ENCODE measurements at places on chromosomes 16 and 17.
A peak's percentile ranks its signal among the peaks of the same experiment; 100 is the strongest.

DNA sequence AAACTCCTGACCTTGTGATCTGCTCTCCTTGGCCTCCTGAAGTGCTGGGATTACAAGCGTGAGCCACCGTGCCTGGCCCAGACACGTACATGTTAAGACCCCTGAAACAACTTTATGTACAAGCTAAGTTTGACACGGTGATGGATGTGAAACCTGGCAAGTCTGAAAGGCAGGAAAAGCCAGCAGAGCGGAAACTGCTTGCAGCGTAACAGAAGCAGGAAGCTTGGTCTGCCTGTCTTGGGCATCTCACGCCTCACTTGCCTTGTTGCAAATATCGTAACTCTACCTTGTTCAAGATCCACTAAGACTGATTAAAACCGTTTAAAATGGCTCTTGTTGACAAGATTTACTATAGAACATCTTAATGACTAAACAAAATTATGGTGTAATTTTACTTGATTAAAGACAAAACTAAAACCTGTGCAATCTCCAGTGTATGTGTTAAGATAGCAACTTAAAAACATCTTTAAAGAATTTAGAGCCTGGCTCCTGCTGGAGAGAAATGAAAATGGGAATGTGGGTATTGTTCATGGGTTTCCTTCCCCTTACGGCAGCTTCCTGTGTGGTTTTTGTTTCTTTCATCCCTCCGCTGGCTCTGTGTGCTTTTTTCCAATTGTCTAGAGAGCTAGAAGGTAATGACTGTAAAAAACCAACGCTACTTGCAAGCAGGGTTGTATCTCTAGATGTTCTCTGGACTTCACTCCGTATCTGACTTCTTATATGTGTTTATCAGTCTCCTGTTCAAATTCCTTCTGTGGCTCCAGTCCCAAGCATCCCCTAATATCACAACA is 477.6 kb downstream of the XYLT1 start:
- DNase-seq: no peak

GRCh38 chr16:27235055-27235937 is 32.0 kb downstream of the KDM8 start:
- peak; percentile 60 for DNase-seq

DNA sequence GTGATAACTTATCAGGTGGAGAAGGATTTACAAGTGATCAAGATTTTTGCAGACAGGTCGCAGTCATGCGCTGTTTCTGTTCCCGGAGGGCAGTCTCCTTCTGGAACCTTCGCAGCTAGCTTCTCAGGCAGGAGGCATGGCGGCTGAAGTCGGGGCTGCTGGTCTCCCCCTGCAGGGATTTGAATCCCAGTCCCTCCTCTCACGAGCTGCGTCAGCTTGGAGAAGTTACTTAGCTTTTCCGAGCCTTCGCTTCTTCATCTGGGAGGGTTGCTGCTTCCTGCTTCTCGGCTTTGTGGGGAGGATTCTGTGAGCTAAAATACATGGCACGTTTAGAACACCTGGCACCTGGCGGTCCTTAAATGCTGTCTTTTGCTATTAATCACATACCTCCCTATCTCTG is 287.8 kb upstream of the FOXF1 start:
- no peak for DNase-seq

- no peak for DNase-seq
Measured at GRCh38 chr16:47876511-47876910, 279.3 kb downstream of the ABCC12 start.

- no peak for DNase-seq
Measured at GRCh38 chr16:64428463-64429113, 693.3 kb downstream of the CDH11 start.

GRCh38 chr17:73803964-73804435 is 159.8 kb upstream of the SDK2 start:
- DNase-seq: no peak

DNA sequence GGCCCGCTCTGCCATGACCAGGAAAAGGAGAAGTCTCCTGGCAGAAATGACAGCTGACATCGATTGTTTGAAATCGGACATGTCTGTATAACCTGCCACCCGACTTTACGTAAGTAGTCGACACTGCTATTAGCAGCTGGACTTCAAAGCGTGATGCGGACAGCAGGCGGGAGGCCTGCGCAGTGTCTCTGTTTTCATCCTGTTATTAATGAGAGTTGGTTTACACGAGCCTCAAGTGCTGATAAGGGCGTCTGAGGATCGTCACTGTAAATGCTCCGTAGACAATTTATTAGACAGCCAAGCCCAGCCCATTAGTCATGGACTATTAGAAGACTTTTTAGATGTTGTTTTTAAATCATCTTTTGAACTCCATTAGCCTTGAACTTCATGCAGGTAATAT is 328.3 kb downstream of the FOXL1 start:
- DNase-seq: no peak

DNA sequence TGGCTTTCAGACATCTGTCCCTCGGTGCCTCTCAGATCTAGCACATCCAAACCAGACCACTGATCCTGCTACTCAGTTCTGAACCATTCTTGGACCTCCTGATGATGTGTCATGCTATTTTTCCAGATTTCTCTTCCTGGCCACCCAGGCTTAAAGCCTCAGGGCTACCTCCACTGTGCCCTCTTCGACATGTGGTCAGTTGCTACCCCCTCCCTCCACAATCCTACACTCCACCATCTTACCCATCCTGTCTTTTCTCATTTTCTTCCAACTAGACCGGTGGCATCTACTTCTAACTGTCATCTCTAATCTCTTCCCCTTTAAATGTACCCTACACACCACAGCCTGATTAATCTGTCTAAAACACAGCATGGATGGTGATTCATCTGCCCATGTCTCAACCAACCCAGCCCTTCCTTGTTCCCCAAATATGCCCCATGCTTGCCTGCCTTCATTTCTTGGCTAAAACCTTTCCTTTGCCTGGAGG is 478.6 kb downstream of the SLC39A11 start:
- DNase-seq: no peak

DNA sequence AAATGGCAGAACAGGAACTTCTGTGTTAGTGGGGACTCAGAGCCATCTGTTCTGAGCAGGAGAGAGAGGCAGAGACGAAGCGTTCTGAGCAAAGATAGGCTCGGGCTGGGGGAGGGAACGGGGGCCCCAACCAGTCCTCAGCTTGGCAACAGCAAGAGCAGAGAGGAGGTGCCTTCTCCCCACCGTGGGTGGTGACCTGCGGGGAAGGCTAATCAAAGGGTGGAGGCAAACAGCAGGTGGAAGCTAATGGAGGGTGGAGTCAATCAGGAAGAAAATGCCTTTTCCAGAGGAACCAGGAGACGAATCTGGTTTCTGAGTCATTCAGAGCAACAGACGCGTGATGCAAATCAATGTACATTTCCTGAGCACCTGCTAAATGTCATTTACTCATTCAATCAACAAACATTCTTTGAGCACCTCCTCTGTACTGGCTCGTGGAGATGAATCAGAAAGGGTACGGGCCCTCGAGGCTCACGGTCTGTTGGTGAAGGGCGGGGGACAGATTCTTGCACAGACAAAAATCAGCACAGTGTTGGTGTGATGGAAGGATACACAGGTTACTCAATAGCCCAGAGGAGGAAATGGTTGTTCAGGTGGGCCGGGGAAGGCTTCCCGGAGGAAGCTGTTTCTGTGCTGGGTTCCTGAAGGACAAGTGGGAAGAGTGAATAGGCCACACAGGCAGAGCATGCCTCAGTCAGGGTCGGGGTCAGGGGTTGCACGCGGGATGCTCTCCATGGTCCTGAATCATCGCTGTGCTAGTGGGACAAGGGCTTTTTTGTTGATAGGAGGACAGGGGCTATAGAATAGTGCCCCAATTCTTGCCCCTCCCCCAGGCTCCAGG is 5.7 kb upstream of the SPNS2 start:
- DNase-seq: no peak

DNA sequence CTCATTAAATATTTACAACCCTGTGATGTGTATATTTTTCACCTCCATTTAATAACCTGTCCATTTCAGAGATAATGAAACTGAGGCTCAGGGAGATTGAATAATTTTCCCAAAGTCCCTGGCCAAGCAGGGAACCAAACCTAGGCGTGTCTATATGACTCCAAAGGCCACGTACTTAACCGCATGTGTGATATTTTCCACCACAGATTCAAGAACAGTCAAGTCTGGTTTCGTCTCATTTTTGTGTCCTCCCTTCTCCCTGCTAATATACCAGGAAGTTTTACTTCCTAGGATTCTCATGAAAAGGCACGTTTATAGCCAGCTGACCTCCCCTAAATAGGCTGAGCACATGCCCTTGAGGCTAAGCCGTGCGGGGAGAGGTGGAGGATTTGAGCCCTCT is 15.3 kb downstream of the WFIKKN2 start:
- no peak for DNase-seq

DNA sequence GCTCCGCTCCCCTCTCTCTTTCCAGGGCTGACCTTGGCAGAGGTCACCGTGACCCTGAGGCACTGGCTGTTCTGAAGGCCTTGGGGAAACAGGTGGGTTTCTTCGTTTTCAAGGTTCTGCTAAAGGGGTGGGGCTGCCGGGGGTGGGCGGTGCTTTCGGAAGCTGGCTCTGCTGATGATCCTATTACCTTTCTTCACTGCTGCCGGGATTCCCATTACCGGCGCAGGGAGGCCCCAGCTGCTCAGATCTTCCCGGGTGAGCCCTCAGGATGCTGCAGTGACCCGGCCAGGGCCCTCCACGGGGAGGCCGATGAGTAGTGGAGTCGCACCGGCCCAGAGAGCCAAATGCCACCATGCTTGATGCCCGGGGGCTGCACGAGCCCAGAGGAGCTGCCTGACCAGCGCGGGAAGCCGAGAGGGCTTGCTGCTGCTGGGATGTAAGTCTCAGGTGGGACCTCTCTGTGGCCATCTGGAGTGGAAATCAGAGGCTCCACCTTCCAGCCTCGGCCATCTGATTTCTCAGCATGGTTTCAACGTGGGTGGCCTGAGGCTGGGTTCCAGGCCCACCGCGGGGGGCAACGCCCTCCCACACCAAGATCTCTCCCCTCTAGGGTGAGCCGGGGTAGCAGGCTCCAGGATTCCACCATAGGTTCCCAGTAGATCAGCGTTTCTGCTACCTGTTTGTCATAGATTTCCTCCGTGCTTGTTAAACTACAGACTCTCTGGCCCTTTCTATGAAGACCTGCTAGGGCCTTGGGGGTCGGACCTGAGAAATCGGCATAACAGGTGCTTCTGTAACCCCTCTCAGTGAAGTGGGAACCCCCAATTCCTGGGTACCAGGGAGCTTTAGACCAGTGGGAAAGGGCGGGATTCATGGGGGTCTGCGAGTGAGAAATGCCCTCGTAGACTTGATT is 21.6 kb upstream of the ADCY7 start:
- no peak for DNase-seq

DNA sequence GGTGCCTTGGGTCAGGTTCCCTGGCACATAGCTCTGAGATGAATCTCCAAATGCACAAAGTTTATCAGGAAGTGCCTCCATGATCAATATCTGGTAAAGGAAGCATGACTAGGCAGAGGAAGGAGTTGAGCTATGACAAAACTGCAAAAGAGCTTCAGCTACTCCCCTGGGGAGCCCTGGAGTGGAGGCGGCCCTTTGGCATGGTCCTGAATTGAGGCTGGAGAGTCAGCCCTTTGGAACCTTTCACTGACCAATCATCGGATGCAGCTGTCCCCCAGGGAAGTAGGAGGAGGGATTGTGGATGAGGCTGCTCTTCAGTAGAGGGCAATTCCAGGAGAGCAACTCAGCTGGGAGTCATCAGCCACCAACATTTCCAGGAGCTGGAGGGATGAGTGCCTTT is 46.1 kb upstream of the NLRP1 start:
- no peak for DNase-seq

DNA sequence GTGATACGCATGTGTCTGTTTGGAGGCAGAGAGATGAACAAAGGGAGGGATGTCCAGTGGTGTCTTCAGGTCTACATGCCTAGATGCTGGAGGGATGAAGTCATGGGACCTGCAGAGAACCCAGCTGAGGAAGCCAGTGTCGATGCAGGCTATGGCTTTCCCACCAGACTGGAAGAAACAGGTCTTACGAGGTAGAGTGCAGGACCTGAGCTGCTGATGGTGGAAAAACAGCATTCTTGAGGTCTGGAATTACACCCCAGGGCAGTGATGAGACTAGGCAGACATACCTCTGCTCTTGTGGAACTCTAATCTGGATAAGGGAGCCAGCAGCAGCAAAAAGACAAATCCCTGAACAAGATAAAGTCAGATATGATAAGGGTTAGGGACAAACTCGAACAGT is 37.4 kb downstream of the ARSG start:
- DNase-seq: no peak

GRCh38 chr17:68294196-68294555 is 2.9 kb downstream of the ARSG start:
- no peak for DNase-seq

DNA sequence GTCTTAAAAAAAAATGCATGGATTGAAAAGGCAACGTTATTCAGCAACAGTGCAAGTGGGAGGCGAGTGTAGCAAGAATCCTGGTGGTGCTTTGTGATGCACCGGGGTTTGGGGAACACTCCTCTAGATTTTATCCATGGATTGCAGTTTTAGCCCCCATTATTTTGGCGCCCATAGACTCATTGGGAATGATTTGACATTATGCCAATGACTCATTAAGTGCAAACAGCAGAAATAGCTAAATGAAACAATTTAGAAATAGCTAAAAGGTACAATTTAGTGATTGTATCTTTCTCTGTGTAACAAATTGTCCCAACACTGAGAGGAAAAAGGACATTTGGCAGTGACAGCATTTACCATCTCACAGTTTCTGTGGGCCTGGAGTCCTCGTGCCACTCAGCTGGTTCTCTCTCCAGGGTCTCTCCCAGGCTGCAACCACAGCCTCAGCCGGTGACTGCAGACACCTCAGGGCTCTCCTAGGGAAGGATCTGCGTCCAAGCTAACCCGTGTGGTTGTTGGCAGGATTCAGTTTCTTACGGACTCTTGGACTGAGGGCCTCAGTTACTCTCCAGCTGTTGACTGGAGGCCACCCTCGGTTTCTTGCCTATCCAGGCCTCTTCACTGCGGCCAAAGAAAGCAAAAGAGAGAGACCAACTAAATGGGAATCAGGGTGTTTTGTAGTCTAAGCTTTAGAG is 398.7 kb downstream of the SNX29 start:
- DNase-seq: no peak

GRCh38 chr16:5642436-5642835 is 544.8 kb upstream of the EEF2KMT start:
- no peak for DNase-seq

- DNase-seq: peak; percentile 36
Measured at GRCh38 chr17:39209317-39210092, 9.4 kb downstream of the RPL19 start.

GRCh38 chr17:30720013-30720471 is 104.5 kb downstream of the CRLF3 start:
- DNase-seq: no peak

DNA sequence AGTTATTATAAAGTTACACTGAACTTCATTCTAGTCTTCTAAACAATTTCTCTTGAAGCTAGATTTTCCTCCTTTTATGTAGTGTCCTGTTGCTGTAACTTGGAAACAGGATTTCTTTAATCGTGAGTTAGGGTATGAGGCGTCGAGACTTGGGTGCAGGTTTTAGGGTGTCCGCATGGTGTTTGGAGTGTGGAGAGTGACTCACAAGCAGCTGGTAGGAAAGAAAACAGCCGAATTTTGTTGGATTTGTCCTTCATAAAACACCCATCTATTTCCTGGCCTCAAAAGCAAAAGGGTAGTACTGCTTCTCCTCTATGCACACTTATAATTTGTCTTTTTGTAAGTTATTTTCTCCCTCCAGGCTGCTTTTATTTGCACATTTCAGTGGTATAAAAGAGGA is 1.6 kb downstream of the RPTOR start:
- no peak for DNase-seq

Measured in stimulated activated CD8-positive, alpha-beta memory T cell treated with anti-CD3 and anti-CD28 coated beads, Interleukin-4, amount 100 ng/mL, for 1 hour (primary cell).